ENCODE measurements at places on chromosomes 11 and 22.

DNA sequence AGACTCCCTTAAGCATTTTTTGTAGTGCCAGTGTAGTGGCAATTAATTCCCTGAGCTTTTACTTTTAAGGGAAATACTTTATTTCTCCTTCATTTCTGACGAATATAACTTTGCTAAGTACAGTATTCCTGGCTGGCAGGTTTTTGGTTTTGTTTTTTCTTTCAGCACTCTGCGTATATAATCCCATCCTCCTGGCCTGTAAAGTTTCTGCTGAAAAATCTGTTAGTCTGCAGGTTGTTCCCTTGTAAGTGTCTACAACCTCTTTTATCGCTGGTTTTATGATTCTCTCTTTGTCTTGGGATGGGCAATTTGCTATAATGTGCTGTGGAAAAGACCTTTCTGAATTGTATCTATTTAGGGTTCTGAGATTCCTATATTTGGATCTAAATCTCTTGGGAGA is 56.0 kb downstream of the KCNQ1OT1 start:
- DNase-seq: no peak

DNA sequence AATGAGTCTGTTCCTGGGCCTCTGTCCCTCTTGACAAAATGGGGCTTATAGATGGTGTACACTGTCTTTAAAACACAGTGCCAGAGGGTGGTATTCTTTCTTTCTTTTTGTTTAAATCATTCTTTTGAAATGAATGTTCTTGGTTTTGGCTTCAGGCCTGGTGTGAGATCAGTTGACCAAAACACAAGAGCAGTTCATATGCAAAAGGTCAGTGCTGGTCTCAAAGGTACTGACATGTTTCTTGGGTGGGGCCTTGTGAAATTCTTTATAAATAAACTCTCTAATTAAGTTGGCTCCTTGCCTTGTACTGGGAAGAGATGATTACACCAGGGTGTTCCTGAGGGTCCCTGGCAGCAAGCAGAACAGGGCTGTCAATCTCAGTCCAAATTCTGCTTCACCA is 110.0 kb downstream of the FBXO7 start:
- DNase-seq: no peak

DNA sequence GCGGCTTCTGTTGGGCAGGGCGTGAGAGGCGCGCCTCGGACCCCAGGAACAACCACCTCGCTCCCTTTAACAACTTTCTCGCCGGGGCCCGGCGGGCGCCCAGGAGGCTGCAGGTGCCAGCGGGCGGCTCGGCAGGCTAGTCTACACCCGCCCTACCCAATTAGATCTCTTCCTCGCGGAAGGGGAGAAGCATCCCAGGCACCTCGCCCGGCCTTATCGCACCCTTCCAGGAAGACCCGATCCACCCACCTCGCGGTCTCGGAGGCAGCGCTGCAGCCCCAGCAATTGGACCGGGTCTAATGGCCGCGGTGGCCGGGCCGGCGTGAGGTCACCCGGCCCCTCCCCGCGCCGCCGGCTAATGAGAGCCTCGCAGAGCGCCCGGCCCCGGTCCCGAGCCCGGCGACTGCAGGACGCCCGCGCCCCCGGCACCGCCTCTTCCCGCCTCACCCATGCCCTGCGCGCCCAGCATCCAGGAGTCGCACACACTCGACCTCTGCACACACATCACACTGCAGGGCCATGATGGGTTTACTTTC is at the start of gene PLAAT3:
TSS of gene PLAAT3 (minus strand) at position 298 of the 536 bp plus-strand sequence. CDS start 419 bp downstream, outside the sequence.
- no peak for DNase-seq

GRCh38 chr11:57515332-57516060 is at the start of gene SLC43A1:
TSS of gene SLC43A1 (minus strand) at chr11:57515702. CDS start at chr11:57514111, 1,591 bp downstream.
- peak; percentile 9 for DNase-seq

DNA sequence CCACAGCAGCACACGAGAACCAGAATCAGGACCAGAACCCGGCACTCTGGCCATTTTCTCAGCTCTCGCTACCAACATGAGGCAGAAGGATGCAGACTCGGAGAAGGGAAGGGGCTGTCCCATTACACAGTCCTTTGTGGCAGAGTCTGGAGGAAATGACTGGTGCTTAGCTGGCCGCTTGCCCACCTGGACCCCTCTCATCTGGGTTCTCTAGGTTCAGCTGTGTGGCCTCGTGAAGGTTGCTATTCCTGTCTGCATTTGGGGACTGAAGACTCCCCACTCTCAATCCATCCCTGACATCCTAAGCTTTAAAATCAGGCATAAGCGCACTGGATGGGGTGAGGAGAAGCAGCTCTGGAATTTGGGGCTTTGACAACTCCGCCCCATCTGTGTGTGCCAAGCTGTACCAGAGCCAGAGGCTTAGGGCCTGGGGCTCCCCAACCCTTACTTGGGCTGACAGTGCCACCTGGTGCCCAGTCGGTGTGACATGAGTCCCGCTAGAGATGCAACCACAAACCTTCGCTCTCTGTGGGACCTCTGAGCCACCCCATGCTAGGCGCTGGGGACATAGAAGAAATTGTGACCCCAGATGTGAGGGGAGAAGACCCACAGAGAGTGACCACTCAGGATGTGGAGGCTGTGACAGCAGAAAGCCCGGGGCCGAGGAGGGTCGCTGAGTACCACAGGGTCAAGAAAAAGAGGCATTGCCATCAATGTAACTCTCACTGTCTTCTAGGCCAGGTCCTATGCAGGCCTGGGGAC is 35.8 kb upstream of the FCHSD2 start:
- DNase-seq: no peak

- no peak for DNase-seq
These were observed 480 bp upstream of the MTMR2 start for GRCh38 chr11:95924414-95924760.

GRCh38 chr11:130738611-130739010 is 177.7 kb downstream of the SNX19 start:
- no peak for DNase-seq

DNA sequence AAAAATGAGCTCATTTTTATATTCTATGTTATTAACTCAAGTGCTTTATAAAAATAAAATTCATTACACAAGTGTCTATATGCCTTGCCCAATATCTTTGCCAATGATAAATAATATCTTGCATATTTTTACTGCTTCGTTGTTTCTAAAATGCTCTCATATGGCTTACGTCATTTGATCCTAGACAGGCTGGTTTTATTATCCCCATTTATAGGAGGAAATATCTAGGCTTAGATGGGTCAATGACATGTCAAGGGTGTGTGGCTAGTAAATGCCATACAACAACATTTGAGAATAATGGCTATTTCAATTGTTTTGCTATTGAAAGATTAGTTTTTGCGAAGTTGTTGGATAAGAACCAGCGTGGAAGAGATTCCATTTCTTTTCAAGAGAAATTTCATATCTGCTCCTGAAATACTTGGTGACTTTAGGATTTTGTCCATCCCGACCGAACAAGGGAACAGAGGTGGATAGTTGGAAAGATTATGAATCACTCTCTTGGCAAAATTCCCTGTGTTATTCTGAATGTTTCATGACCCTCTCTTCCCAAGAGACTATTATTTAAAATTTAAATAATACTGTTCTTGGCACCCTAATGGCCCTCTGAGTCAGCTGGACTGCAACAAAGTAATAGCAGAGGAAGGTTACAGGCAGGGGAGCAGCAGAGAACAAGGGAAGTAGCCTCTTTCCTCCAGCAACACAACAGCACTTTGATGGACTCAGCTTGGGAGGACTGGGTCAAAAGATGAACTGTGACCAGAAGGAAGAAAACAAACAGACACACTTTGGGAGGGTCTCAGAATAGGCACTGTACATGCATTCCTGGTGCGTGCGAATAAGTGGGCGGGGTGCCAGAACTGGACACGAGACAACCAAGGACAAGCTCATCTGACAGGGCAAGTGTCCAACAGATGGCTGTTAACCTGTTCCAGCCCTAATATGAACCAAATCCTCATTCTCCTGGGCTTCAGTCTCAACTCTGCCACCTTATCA is 94.5 kb downstream of the ME3 start:
- DNase-seq: no peak

GRCh38 chr11:17686231-17686980 is 33.0 kb upstream of the MYOD1 start:
- DNase-seq: peak; percentile 38

- no peak for DNase-seq
These were observed 1.3 kb downstream of the UNC93B1 start for GRCh38 chr11:68002575-68002937.

GRCh38 chr11:27462543-27462942 is 10.0 kb downstream of the LGR4 start:
- DNase-seq: no peak

GRCh38 chr11:103210543-103210942 is 101.3 kb downstream of the DYNC2H1 start:
- no peak for DNase-seq

- DNase-seq: no peak
These were observed 683.5 kb upstream of the CCDC179 start for GRCh38 chr11:23543651-23544222.

GRCh38 chr22:45970705-45971407 is 6.1 kb downstream of the WNT7B start:
- no peak for DNase-seq

GRCh38 chr22:17775781-17776465 is 1.7 kb upstream of the BID start:
- no peak for DNase-seq

GRCh38 chr11:68826726-68827125 is 15.0 kb downstream of the CPT1A start:
- DNase-seq: no peak

- no peak for DNase-seq
These were observed 38.0 kb upstream of the CD82 start for GRCh38 chr11:44527476-44527875.

GRCh38 chr11:77442394-77443053 is 31.4 kb downstream of the PAK1 start:
- no peak for DNase-seq

DNA sequence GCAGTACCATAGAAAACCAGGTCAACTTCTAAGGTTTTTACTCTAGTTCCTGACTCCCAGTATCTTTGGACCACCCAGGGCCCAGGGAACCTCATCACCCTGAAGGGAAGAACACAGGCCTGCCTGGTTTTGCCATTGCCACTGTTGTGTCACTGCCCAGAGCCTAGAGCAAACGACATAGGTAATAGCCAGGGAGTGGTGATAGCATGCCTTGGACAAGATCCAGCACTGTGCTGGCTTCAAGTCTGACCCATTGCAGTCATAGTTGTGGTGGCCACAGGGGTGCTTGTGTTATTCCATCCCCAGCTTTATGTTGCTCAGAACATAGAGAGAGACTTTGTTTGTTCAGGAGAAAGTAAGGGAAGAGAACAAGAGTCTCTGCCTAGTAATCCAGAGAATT is 2310.2 kb downstream of the LRRC4C start:
- DNase-seq: no peak

DNA sequence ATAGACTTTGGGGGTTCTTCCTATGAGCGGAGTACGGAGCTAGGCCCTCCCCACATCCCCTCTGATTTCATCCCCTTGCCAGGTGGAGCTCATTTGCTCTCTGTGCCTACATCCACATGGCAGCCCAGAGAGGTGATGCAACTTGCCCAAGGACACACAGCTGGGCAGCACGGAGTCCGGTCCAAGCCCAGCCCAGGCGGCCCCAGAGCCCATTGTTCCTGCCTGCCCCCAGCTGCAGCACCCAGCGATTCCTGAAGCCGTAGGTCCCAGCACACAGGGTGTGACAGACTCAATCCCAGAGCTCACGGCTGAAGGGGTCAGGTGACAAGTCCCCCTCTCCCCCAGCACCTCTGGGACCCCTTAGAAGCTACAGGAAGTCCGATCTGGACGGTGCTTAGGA is 22.2 kb upstream of the RFPL3 start:
- no peak for DNase-seq

GRCh38 chr22:19997561-19998231 is 18.9 kb downstream of the ARVCF start:
- no peak for DNase-seq

DNA sequence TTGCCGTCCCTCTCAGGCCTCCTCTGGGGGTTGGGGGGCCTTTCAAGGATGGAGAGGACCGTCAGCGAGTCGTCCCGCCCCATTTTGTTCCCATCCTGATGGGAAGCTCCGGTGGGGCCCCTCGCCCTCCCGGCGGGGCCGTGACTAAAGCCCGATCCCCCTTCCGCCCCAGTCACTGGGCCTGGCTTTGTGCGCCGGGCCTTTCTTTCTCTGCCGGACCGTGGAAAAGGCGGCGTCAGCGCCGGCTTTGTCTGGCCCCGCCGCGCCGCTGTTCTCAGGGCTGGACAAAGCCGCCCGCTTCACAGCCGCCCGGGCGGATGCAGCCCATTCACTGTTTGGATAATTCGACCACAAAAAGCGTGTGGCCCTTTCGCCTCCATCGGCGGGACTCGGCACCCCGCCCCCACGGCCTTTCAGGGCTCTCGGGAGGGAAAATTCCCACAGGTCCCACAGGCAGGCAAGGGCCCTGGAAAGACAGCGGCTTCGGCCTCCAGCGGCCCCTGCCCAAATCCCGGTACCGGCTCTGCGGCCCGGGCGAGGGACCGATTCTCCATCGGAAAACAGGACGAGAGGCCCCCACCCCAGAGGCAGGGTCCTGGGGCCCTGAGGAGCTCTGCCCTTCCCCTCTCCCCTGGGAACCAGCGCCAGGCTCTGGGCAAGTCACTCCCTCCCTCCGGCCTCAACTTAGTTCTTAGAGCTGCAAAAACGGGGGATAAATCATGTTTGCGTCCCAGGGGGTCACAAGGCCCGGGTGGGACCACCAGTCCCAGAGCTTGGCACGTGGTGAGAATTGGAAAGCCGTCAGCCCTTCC is 87.2 kb downstream of the WNT7B start:
- no peak for DNase-seq

DNA sequence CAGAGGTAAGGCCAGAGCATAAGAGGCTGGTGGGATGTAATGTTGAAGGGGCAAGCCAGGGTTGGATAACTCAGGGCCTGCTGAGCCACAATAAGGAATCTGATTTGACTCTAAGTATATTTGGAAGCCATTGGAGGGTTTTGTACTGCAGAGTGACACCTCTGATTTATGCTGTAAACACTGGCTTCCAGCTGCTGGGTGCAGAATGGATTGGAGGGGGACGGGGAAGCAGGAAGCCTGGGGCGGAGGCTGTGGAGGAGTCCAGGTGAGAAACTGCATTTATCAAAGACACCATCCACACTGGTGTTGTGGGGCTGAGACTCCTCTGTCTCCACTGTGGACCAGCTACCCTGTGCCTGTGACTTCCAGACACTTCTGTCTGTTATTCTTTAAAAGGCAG is 26.8 kb downstream of the MIAT start:
- DNase-seq: no peak

DNA sequence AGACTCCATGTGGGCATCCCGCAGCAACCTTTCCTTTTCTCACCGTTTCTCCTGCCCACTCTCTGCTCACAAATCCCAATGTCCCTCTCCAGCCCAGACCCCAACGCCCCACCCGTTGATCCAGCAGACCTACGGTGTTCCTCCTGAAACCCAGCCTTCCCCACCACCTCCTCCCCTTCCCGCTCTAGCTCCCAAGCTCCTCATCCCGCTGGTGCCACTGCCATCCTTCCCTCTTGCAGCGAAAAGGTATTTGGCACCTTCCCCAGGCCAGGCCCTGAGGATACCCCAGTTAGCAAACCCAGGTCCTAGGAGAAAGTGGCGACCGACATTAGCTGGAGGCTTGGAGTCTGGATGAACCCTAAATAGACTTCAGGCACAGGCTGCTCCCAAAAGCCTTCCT is 84.0 kb upstream of the RTL6 start:
- DNase-seq: no peak

GRCh38 chr22:46139895-46140350 is 10.4 kb upstream of the PPARA start:
- no peak for DNase-seq

- no peak for DNase-seq
These were observed 15.5 kb upstream of the DEPDC7 start for GRCh38 chr11:33000181-33000580.

GRCh38 chr11:10318527-10318802 is 13.6 kb downstream of the ADM start:
- no peak for DNase-seq

Measured in NCI-H524 treated with DMSO at 0.1 percent for 48 hours (cell line).